ENCODE measurements at places on chromosomes 6 and 20.

GRCh38 chr6:7267466-7268091, 45.4 kb downstream of the SSR1 start:
- no peak for DNase-seq

GRCh38 chr20:57619051-57619831, 985 bp downstream of the ZBP1 start:
- DNase-seq: peak; percentile 71

GRCh38 chr6:112176175-112176574, 78.2 kb downstream of the LAMA4 start:
- DNase-seq: no peak

DNA sequence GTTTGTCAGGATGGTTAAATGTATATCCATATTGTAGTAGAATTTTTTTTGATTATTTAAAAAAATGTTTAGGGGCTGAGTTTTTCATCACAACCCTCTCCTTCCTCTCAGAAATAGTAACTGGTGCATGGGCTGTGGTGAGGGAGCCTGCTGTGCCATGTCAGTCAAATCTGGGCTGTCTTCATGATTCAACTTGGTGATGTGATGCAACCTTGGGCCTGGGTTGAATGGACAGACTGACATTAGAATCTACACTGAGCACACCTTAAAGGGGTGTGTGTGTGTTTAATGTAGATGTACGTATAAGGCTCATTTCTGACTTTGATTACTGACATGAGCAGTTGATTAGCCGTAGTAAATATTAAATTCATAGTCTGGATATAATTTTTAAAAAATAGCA, 3.7 kb downstream of the TJAP1 start:
- no peak for DNase-seq

- no peak for DNase-seq
Observed at GRCh38 chr20:37346535-37347346, 801 bp downstream of the SRC start.

DNA sequence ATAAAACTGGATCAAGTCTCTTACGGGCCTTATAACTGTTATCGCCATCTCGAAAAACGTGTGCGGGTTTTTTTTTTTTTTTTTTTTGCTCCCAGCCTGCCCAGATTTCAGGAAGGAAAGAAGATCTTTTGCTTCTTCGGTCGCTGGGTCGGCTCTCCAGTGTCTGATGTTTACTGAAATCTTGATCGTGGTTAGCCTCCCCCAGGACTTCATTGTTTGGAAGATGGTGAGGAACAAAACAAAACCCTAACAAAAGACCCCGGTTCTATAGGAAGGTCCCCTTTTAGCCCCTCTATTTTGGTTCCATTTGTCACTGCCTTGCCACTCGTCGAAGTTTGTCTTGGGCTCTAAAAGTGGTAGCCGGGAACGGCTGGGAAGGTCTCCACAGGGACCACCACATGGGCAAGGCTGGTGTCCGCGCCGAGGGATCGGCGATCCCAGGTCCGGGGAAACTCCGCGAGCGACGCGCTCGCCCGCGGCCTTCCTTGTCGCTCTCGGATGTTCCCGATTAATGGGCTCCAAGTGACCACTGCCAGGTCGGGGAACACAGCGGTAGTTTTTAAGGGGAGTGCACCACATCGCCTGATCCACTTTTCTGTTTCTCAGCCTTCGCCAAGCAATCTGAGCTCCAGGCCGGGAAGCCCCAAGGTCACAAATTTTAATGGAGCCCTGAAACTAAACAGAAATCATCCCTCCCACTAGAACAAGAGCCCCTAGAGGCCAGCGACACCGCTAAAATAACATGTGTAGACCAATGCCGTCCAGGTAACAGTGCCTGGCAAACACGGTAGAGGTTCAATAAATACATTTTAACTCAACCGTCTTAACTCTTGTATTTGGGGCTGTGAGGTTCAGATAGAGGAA, 27.0 kb downstream of the TRIM27 start:
- DNase-seq: peak; percentile 31

DNA sequence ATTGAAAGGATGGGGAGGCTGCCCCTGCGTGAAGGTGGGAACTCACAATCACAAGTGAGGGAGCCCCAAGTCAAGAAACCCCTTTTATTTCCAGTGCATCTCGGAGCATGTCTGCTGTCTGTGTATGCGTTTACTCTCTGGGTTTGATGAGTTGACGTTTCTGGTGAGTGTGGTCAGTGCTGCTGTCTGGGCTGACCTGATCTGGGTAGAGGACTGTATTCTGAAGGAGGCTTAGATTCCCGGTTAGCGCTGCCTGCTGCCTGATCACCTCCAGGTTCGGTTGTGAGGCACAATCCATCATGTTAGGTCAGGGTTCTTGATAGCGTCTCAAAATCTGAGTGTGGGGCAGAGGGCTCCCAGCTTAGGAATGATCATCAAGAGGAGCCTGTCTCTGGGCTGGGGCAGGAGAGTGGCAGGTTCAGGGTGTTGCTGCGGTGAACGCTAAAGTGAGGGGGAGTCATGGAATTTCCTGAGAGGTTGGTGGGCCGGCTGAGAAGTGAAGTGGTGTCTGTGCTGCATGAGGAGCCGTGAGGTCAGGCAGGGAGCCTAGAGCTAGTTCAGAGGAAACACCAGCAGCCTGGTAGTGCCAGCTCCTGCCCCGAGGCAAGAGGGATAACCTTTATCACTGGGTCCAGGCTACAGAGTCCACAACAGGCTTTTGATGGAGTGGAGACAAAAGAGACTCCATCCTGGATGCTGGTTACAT, 225.3 kb upstream of the CST7 start:
- DNase-seq: no peak

DNA sequence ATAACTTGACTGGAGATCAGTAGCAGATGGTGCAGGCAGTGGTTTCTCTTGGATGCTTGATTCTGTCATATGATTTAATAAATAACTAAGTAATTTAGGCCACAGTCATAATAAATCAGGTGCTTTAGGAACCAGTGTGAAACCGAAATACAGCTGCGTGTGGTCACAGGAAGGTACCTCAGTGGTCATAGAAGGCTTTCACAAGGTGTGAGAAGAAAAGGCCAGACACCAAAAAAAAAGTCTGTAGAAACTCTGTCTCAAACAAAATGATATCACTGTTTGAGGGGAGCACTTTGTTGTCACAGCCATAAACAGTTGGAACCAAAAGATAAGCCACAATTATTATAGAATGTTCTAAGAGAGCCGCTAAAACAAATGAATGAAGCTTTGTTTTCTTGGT, 56.5 kb downstream of the ARMC2 start:
- no peak for DNase-seq

GRCh38 chr6:142408409-142408808, 106.6 kb downstream of the ADGRG6 start:
- no peak for DNase-seq

DNA sequence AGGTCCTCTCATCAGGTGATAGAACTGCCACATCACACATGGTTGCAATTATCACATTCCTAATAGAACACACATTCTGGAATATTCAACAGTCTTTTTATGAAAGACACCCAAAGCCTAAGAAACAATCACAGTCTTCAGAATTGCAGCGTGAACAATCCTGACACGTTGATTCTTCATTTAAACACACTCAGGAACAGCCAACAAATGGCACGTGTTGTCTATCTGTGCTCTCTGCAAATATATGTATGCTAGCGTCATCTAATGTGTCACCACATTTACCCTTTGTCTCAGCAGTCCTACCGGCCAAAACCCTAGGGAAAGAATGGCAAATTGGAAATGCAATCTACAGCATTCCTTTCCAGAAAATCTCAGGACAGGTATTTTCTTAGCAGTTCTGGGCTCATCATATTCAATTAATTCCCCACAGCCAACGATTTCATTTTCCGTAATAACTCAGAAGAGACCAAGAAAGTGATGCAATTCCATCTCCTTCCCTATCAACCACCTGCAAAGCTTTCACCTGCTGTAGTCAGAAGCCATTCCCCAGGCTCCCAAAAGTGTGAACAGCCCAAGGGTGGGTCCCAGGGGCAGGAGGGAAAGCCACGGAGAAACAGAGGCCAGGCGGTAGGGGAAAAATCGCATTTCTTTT, 280.3 kb upstream of the JARID2 start:
- DNase-seq: no peak

DNA sequence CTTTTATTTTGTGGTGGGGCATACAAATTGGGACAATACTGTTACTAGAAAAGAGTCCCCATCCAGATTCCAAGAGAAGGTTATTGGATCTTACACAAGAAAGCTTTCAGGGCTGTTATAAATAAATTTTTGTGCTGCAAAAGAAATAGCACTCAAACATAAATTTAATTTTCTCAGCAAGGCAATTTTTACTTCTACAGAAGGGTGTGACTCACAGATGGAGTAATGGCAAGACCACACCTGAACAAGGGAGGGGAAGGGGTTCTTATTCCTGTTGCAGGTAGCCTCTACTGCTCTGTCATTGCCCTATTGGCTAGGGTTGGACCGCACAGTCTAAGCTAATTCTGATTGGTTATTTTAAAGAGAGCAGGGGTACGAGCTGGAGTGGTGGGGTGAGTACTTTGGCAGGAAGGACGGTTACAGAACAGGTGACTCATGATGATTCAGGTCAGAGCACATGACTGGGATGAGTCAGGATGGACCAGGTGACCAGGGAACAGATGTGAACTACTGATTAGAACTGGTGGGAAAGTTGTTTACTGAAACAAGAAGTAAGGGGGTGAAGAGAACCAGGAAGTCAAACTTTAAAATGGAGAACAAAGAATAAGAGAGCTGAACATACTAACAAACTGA, 41.1 kb downstream of the CNR1 start:
- DNase-seq: no peak

- no peak for DNase-seq
Observed at GRCh38 chr6:38599966-38600550, 39.7 kb downstream of the BTBD9 start.

DNA sequence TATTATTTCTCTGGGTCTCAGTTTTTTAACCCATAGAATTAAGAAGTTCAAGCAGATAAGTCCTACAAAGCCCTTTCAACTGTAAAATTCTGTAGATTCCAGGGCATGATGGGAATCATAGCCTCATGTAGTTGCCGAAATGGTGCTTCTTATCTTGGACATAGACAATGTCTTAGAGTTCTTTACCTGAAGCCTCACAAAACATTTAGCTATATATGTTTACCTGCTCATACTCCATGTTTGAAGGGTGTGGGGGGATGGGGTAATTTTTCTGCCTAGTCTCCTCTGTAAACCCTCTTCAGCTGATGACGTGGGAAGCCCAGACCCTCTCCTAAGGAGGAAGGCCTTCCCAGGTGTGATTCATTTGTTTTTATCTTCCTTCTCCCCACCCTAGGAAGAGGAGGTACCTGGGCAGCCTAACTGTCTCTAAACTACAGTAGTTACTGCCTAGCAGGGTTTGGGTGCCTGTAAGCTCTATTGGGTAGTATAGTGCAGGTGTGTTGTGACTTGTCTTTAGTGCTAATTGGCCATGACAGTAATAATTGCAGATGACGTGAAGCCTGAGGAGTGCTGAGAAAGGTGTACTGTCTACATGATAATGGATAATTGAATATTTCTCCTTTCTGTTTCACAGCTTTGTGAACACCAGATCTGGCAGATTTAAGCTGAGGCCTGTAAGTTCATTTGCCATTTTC, 230.8 kb downstream of the TFAP2B start:
- DNase-seq: no peak

GRCh38 chr20:20334489-20334888, 33.4 kb upstream of the INSM1 start:
- no peak for DNase-seq

DNA sequence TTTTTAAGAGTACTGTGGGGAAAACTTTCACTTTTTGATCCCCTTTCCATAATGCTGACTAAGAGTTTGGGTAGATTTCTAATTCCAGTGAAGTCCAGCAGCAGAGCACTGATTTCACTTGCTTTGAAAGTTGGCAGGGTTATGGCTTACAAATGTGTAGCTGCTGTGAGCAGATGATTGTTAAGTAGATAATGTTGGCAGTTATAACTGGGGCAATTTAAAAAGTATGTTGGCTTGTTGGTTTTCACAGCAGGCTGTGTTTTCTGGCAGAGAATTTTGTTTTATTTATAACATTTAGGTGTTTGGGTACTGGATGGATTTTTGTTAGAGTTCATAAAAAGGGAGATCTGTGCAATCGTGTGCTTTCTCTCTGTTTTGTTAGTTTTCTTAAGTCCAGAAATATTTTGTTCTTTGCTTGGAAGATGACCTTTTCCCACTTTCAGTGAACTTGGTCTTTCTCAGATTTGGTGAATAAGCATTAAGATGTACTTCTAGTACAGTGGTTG, 31.4 kb downstream of the AFDN start:
- DNase-seq: no peak

DNA sequence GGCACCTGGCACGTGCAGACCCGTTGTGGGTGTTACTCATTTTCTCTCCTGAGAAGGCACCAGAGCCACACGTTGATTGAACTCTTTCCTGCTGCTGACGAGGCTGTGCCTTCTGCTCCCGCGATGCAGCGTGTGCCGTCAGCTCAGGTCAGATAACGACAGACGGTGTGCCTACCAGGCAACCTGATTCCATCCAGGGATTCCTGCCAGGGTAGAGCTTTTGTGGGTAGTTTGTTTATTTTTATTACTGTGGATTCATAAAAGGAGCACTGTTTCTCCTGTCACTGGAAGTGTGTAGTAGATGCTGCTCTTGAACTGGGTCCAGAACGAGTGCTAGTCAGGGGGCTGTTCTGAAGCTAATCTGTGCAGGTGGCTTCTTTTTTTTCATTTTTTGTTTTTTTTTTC, 20.7 kb downstream of the PRPF6 start:
- no peak for DNase-seq

GRCh38 chr6:81382852-81383251, 369.6 kb downstream of the TENT5A start:
- DNase-seq: no peak

DNA sequence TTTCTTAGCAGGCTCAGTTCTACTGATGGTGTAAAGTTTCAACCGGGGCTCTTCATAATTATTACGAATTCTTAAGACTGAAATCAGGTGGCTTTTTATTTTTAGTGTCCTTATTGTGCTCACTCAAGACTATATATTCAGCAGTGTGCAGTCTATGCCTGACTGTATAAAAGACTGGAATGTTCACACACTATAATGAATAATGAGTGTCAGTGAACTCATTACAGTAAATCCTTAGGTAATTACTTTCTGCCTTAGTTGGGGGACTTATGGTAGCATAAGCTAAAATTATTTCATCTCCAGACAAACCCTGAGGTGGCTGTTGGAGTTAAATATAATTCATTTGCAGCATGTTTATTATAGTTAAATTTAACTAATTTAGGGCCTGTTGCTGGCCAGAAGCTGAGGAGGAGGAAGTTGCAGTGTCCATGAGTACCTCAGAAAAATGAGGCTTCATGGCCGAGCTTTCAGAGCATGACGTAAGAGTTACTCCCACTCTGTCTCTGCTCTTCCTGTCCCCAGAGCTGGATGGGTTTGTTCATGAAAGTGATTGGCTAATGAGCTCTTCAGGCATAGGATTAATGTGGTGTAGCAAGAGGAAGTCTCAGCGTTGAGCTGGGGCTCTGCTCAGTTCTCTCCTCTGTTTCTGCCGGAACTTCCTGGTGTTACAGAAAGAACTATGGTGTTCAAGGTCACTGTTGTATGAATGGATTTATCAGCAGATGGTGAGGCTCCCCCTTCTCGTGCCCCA, 335.7 kb downstream of the NRN1 start:
- DNase-seq: no peak
